Activated CD4-positive, alpha-beta T cell treated with anti-CD3 and anti-CD28 coated beads for 48 hours (primary cell): ENCODE measurements at places on chromosomes 2 and 18.

GRCh38 chr2:69914950-69915945 lies at the start of gene MXD1:
Gene MXD1 (plus strand): TSS chr2:69915109. CDS start chr2:69915331, 222 bp downstream.
- DNase-seq: peak; percentile 100

DNA sequence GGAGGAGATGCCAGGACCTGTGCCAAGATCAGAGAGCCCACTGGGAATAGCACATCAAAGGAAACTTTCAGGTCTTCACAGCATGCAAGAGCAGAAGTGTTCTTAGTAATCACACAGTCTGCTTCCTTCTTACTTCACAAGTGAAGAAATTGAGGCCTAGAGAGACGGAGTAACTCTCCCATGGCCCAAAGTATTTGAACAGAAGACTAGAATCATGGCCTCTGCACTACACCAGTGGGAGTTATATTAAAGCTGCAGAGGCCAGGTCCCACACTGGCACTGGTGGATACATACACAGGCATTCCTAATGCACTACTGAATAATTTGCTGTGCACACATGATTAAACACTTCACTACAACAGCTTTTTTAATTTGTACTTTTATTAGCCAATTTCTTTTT lies 107.6 kb upstream of the RMP24 start:
- no peak for DNase-seq

DNA sequence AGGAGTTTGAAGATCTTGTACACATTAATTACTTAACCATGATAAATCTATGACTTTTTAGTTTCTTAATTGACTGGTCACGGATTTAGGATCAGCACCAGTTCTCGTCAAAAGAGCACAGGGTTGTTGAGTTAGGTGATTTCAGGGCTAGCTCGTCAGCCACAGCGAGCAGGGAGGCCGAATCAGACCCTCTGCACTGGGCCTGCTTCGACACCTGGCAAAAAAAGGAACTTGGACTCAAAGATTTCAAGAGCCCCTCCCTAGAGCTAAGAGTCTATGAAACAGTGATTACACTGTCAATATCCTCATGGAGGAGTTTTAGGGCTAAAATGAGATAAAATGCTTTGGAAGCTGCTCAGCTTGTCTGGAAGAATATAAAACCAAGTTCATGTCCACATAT lies 4.6 kb upstream of the SERTAD2 start:
- no peak for DNase-seq

DNA sequence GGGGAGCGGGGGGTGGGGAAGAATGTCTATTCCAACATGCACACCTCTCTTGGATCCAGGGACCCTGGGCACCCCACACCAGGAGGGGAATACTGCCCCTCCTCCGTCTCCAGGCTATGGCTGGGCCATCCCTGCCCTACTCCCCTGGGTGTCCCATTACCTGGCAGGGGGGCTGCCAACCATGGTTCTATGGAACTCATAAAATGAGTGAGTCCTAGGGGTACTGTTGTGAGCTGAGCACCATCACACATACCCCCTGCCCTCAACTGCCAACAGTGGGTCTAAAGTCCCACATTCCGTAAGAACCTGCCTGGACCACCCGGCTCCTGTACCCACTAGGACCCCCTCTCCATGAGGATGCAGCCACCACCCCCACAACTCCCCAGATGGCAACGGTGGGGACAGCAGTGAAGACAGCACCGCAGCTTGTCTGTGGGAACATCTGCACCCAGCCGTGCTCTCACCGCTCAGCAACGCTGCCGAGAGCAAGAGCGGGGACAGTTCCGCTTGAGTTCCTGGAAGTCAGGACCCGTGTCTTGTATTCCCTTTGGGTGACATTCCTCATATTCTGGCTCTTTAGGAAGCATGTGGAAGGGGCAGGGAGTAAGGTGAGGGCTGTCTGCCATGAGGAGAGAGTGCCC lies 41.5 kb downstream of the BIN1 start:
- DNase-seq: no peak

GRCh38 chr18:24273596-24273995 lies 124.0 kb downstream of the OSBPL1A start:
- DNase-seq: no peak

GRCh38 chr18:27728659-27729058 lies 448.3 kb downstream of the CDH2 start:
- no peak for DNase-seq
